ENCODE measurements at places on chromosomes 2 and 18. TPM values are rescaled to one million over a fixed set of nuclear protein-coding genes. Genes with fewer than 3 reads are reported as not detected.

DNA sequence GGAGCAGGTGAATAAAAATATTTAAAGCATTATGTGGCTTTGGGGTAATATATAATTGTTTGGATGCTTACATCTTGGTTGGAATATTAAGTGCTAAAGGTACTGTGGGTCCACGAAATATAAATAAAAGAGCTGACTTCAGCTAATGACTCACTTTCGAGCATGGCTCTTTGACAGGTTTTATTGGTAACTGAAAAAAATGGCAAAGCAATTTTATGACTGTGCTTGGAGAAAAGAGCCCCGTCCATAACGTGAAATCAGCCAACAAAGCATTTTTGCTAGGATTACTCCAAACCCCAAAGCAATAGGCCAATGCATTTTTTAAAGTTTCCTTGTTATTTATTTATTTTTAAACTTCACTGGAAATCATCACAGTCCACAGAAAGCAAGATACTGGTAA, 397.2 kb upstream of the CDH19 start:
- no peak for DNase-seq

DNA sequence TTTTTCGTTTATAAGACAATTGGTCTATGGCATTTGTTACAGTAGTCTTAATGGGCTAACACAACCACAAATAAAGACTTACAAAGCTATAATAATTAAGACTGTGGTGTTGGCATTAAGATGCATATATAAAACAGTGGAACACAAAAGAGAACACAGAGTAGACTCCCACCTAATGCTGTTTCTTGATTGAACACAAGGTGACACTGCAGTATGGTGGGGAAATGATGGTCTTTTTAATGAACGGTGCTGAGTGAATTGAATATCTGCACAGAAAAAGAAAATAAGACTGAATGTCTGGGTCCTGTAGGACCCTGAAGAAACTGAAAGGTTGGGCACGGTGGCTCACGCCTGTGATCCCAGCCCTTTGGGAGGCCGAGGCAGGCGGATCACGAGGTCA, 1136.6 kb upstream of the NXPH2 start:
- peak; percentile 8 for DNase-seq

- DNase-seq: no peak
These were observed 95.2 kb upstream of the SPRED2 start for GRCh38 chr2:65527451-65528240.

CPLX4 gene
- total RNA-seq: not detected

MRO gene
- not detected for total RNA-seq

TGFA gene
- 7.2 TPM for total RNA-seq

FRZB gene
- total RNA-seq: not detected

Data from upper lobe of left lung (tissue), 6 donors.